ENCODE measurements at places on chromosomes 5 and 9.

DNA sequence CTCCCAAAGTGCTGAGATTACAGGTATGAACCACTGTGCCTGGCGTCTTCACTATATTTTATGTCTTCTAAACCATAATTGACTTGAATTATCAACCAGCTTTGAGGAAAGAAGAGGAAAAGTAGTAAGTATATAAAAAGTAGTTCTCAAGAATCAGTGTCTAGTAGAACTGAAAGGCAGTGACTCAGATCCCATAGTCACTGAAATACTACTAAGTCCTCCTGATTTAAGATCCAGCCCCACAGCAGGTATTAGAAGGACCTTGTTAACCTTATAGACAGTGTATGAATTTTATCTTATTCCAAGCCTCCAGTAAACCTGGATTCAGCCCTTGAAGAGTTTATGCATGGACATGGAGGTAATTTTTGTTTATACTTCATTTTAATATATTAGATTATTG is 31.5 kb downstream of the LNPEP start:
- DNase-seq: no peak

- DNase-seq: no peak
Observed at GRCh38 chr5:3428334-3428733, 167.3 kb upstream of the IRX1 start.

DNA sequence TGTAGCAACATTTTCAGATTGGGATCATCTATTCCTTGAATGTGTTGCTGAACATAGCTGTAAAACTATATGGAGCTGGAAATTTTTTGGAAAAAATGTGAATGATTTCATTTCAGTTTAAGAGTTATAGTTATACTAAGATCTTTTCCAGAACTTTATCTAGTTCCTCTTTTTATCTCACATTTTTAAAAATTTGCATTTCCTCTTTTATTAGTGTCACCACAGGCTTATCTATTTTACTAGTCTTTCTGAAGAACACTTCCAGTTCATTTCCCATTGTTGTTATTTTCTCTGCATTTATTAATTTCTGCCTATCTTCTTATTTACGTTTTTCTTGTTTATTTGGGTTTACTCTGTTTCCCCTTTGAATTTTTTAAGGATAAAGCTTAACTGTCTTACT is 46.0 kb upstream of the FSTL4 start:
- DNase-seq: no peak

DNA sequence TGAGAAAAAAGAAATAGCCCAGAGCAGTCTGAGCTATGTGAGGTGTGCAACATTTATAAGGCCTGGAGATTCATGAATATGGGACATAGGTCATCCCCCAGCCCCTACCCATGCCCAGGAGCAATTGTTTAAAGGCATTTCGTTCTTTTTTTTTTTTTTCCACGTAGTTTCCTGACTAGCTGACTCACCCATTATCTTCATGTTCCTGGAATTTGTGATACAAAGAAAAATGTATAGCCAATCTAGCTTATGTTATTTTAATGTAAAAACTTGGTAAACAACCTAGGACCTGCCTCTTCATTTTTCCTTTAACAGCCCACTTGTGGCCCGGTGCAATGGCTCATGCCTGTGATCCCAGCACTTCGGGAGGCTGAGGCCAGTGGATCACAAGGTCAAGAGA is 81.3 kb downstream of the OSTF1 start:
- DNase-seq: no peak

GRCh38 chr5:137705106-137705505 is 30.8 kb downstream of the KLHL3 start:
- peak; percentile 41 for DNase-seq

GRCh38 chr9:129347316-129348120 is 169.5 kb upstream of the IER5L start:
- DNase-seq: peak; percentile 36

- no peak for DNase-seq
Observed at GRCh38 chr5:142107036-142107735, 1.4 kb upstream of the NDFIP1 start.

DNA sequence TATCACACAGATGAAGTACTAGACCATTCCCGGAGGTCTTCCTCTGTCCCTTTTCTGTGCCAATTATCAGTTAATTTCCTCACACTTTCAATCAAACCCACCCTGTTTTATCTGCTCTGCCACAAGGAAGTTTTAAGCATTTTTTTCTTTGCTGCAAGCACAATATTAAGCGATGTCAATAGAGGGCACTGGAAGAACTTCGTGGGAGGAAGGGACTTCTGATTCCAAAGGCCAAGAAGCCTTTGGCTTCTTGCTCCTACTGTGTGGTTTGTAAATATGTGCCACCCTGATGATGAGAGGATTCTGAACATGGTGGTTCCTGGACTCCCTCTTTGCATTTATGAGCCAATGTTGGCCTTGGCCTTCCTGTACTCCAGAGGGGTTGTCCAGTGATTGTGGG is 1712.5 kb upstream of the C9orf72 start:
- DNase-seq: no peak

GRCh38 chr9:134689321-134690181 is 47.9 kb downstream of the COL5A1 start:
- peak; percentile 49 for DNase-seq

GRCh38 chr5:14399054-14399692 is 182.4 kb upstream of the OTULINL start:
- peak; percentile 74 for DNase-seq

- DNase-seq: peak; percentile 26
Observed at GRCh38 chr5:142829801-142830220, 59.6 kb downstream of the ARHGAP26 start.

DNA sequence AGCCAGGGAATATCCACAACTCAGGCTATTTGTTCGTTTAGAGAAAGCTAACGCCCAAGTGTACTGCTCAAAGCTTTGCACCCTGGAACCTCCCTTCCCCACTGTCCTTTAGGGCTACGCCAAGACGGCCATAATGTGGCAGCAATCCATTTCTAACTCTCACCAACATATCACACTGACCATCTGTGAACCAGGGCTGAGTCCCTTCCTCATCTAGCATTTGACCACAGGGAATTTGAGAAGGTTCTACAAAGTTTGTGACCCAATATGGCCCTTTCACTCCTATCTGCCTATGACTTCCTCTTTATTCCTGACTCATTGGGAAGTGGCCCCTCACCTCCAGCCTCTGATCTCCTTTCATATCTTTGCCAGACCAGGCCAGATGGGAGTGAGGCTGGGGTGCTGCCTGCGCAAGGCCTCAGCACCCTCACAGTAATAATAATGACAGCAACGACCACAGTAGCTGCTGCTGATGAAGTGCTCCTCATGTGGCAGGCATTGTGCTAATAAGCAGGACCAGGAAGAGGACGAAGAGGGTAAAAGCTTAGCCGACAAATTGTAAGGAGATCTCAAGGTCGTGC is 9.3 kb upstream of the ARAP3 start:
- DNase-seq: no peak

- no peak for DNase-seq
Observed at GRCh38 chr5:135660826-135661575, 82.2 kb upstream of the CXCL14 start.

DNA sequence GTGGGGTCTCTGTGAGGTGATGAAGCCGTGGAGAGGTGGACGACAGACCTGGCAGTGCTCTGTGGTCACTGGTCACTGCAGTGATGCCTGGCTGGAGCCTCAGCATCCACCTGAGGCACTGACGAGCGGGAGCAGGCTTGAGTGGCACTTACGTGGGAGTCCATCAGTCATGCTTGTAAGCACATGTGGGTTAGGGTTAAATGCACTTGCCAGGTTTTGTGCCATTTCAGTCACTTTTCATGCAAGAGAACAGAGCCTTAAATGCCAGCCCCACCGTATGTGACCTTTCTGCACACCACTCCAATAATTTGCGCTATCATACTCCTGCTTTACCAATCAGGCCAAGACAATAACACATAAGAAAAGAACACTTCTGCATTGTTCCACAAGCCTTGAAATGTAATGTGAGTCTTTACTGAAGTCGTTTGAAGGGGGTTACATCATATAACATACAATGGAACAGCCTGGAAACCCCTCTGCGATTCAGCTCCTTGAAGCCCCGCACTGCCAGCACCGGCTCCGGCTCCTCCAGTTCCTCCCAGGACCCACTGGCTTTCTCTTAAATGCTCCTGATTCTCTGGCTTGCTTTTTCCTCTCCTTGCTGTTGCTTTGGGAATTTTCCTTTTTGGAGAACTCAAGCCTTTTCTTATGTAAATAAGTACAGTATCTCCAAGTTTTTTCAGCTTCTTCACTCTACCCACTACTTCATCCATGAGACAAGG is 59.4 kb upstream of the CTXN3 start:
- no peak for DNase-seq

GRCh38 chr9:75539523-75539922 is 350.9 kb upstream of the PCSK5 start:
- DNase-seq: no peak

GRCh38 chr9:12091865-12092527 is 601.2 kb upstream of the TYRP1 start:
- no peak for DNase-seq

GRCh38 chr9:134391319-134392231 is 65.3 kb downstream of the RXRA start:
- DNase-seq: no peak

DNA sequence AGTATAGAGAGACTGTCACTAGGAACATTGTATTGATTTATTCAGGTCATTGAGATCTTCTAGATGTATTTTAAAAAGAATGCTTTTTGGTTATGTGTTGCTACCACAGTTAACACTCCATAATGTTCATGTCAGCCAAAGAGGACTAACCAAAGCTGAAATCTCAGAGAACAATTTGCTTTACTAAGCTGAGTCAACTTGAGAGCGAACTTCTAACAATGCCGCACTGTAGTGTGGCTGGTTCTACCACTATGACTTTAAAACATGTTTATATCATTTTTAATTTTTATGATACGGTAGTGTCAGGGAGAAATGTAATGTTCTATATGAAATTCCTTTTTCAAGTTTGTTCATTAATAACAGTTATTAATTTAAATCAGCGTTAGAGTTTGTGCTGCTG is 42.1 kb downstream of the GALNT12 start:
- no peak for DNase-seq

DNA sequence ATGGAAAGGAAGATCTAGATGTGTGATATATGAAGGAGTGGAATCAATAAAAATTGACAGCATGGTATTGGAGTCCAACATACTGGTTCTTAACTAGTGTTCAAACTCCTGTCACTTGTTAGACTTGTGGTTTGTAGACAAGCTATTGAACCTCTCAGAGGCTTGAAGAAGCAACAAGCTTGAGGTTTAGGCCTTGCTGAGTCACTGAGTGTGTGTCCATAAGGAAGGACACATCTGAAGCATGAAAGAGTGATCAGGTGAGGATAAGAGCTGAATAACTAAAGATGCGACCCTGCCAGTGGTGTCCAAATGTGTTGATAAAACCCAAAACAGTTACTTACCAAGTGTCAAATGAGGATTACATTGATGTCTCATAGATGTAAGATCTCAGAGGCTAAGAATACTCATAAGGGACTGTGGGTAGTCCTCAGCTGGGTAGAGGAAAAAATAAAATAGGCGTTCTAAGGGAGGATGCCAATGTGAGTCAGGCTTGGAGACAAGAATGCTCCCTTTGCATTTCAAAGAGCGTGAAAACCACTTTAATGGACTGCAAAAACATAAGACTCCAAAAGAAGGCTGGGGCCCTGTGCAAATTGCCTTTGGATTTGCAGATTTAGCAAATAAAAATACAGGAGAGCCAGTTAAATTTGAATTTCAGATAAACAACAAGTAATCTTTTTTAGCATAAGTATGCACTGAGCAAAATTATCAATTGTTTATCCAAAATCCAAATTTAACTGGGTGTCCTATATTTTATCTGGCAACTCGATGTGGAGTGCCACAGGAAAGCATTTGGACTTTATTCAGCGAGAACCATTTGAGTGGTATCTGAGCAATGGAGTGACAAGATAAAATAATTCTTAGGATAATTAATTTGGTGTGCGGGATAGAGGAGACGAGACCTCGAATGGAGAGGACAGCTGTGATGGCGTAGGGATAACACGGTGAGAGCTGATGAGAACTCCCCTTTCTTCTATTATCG is 757.3 kb upstream of the WWC1 start:
- no peak for DNase-seq

GRCh38 chr9:133161547-133161950 is 2.2 kb downstream of the GBGT1 start:
- no peak for DNase-seq

DNA sequence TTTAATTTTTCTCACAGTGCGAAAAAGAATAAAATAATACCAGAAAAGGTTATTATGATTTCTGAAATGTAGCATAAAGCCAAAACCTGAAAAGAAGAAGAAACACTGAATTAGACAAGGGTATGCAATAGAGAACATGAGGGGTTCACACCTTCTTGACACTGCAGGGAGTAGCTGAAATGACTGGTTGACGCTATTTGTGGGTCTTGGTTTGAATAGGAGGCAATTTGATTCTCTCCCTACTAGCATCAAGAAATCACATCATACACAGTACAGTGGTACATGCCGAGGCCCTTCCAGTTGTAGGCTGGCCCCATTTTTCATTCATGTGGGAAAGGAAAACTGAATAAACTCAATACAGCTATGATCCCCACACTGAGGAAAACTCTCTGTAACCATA is 68.6 kb downstream of the NR3C1 start:
- no peak for DNase-seq

DNA sequence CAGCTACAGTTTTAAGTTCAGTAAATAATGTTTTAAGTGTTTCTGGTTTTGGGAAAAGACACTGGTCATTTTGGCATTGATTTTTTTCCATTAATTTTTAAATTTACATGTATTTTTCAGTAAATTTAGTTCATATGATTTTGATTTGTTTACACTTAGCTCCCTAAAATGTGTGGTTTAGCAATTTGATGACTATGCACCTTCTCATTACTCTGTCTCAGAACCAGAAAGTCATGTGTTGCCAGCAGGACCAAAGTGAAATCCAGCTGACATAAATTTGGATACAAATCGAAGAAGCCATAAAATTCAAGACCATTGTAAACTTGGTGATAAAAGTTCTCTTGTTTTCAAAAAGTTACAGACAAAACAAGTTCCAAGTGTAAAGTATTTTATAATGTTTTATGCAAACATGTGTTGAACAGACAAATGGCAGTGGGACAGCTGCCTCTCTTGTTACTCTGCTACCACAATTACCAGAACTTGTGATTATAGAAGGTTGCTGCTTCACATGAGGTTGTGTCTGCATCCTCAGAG is 354.8 kb downstream of the NR2F1-AS1 start:
- DNase-seq: no peak

GRCh38 chr5:40676613-40677343 is 2.9 kb upstream of the PTGER4 start:
- DNase-seq: peak; percentile 87

- peak; percentile 54 for DNase-seq
Observed at GRCh38 chr5:74541381-74541781, 99.1 kb downstream of the ENC1 start.

GRCh38 chr9:110309681-110310080 is 28.0 kb downstream of the TXNDC8 start:
- no peak for DNase-seq

DNA sequence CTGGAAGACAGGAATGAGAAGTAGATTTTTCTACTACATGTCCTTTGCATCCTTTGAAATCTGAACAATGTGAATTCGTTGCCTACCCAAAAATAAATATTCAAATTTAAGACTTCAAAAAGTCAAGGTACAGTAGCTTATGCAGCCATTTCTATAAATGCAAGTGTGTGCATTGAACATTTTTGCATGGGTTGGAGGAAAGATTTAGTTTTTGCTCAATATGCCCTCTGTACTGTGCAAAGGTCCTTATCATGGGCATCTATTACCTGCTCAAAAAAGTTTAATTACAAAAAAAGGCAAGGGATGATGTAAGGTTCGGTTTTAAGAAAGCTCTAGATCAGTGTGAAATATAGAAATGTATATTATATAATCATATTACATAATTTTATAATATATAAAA is 22.6 kb downstream of the AKNA start:
- no peak for DNase-seq

Measured in IMR-90 (cell line).